ENCODE measurements at places on chromosomes 1 and 21. TPM values are rescaled to one million over a fixed set of nuclear protein-coding genes. Genes with fewer than 3 reads are reported as not detected.

Gene RAP1GAP
- 16.6 TPM for polyA plus RNA-seq

Gene SLC9C2
- 0.34 TPM for polyA plus RNA-seq

Gene EPHA2
- polyA plus RNA-seq: 17.9 TPM

Gene FMO3
- polyA plus RNA-seq: 0.12 TPM

Gene ILDR2
- polyA plus RNA-seq: 16.6 TPM

Gene ASB17
- not detected for polyA plus RNA-seq

Gene FMO1
- polyA plus RNA-seq: 219 TPM

Gene LAMC2
- 7.4 TPM for polyA plus RNA-seq

Gene BRDT
- polyA plus RNA-seq: not detected

Gene BPNT1
- polyA plus RNA-seq: 55.2 TPM

Gene TSPAN1
- 51.5 TPM for polyA plus RNA-seq

Gene GBP6
- not detected for polyA plus RNA-seq

Gene A3GALT2
- 0.16 TPM for polyA plus RNA-seq

Gene BECN2
- not detected for polyA plus RNA-seq

Gene TEKT2
- 11.5 TPM for polyA plus RNA-seq

Gene MPL
- polyA plus RNA-seq: 1.3 TPM

Gene CYP4A22
- polyA plus RNA-seq: 6.0 TPM

Gene CD48
- polyA plus RNA-seq: 1.4 TPM

Gene IFI44L
- 6.6 TPM for polyA plus RNA-seq

Gene DOP1B
- polyA plus RNA-seq: 6.0 TPM
